ENCODE measurements at places on chromosomes 13 and 19. TPM values are rescaled to one million over a fixed set of nuclear protein-coding genes. Genes with fewer than 3 reads are reported as not detected.

GRCh38 chr19:30158893-30159245 is 213.3 kb upstream of the ZNF536 start:
- DNase-seq, result no peak

GRCh38 chr13:110329258-110329657 is 22.2 kb downstream of the COL4A2 start:
- no peak for DNase-seq

DNA sequence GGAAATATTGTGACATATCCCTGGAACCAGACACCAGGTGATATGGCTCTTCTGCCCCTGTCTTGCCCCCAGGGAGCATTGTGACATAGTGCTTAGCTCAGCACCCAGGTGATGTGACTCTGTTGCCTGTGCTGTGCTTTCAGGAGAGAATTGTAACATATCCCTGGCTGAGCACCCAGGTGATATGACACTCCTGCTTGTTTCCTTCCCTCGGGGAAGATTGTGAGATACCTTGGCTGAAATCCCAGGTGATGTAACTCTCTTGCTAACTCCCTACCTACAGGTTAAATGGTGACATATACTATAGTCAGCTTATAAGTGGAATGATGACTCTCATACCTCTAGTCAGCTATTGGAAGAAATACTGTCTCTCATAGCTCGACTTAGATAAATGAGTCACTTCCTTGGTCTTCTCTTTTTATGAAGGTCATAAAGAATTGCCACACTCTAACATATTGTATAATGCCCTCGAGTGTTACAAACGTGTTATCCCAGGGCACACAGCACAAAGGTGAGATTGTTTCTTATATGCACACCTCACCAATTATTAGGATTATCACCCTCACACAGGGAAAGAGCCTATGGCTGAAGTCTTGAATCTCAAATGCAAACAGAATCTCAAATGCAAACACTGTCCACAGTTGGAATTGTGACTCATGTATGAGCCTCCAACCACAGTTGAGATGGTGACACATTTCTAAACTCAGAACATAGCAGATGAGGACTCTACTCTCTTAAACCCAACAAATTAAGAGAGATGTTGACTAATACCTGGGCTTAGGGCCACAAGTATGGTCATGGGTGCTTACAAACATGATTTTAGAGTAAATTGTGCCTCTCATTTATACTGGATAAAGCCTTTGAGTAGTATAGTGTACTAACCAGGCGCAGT is 32.7 kb upstream of the ZNF254 start:
- peak; percentile 28 for DNase-seq

The TPTE2 gene
- total RNA-seq, result not detected

The RETN gene
- total RNA-seq, result not detected
